Renal cortex interstitium (tissue), 15 donors: ENCODE measurements at places on chromosomes 12 and 14. TPM values are rescaled to one million over a fixed set of nuclear protein-coding genes. Genes with fewer than 3 reads are reported as not detected.
A peak's percentile ranks its signal among the peaks of the same experiment; 100 is the strongest.

Gene NRL
- 1.5 TPM for polyA plus RNA-seq

Gene B3GNT4
- 4.1 TPM for polyA plus RNA-seq

Gene RERG
- 35.9 TPM for polyA plus RNA-seq

Gene C2CD5
- polyA plus RNA-seq: 88.9 TPM

Gene SLC6A13
- polyA plus RNA-seq: 39.9 TPM

Gene HHIPL1
- polyA plus RNA-seq: 1.5 TPM

Gene LHX5
- polyA plus RNA-seq: not detected

Gene CCDC197
- polyA plus RNA-seq: not detected

Gene LRFN5
- polyA plus RNA-seq: 13.0 TPM

Gene PLA2G1B
- polyA plus RNA-seq: 0.50 TPM

Gene DLK1
- polyA plus RNA-seq: 13.9 TPM

Gene KRT6A
- not detected for polyA plus RNA-seq

Gene CYP27B1
- polyA plus RNA-seq: 0.96 TPM

Gene ACRBP
- 4.9 TPM for polyA plus RNA-seq

Gene SLC5A8
- 51.2 TPM for polyA plus RNA-seq

Gene TEX22
- 1.6 TPM for polyA plus RNA-seq

GRCh38 chr12:21353487-21353886 is 18.8 kb upstream of the SLCO1A2 start:
- no peak for DNase-seq

DNA sequence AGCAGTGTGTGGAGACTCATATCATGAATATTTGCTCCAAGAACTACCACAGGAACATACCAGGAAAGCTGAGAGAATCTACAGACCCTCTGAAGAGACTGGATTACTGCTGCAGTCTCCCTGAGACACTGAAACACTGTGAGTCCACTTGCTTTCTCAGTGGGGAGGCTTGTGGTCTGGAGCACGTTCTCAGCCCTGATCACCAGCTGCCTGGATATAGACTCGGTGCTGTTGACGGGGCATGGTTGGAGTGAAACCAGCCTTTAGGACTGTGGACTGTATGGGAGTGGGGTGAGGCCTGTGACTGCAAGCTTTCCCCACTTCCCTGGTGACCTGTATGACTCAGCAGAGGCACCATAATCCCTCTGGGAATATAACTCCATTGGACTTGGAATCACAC is 525.8 kb upstream of the FBXO33 start:
- no peak for DNase-seq

- DNase-seq: no peak
Observed at GRCh38 chr12:12975322-12976077, 23.5 kb upstream of the GPRC5D start.

DNA sequence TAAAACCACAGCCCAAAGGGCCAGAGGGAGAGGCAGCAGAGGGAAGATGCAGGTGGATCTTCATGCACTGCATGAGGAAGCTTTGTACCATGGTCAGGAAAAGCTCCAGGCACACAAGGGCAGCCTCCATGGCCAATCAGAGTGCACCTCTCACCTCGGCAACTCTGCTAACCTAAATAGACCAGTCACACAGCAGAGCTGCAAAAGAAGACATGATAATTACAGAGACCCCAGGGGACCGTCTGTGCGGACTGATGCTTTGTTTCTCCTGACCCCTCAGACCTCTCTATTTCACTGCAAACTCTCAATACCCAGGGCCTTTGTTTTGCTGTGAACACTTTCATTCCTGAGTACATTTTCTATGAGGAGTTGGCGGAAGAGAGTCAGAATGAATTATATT is 10.7 kb upstream of the TCL1B start:
- DNase-seq: no peak

GRCh38 chr12:25376985-25377384 is 126.3 kb upstream of the KRAS start:
- DNase-seq: no peak

DNA sequence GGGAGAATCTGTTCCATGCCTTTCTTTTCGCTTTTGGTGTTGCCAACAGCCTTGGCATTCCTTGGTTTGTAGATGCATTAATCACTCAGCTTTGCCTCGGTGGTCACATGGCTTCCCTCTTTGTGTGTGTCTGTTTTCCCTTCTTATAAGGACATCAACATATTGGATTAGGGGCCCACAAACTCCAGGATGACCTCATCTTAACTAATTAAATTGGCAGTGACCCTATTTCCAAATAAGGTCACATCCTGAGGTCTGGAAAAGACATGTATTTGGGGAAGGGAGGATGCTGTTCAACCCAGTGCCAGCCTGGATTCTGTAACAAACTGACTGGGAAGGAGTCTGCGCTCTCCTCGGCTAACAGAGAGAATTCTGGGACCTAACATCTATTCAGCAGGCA is 365.7 kb upstream of the FKBP4 start:
- no peak for DNase-seq

DNA sequence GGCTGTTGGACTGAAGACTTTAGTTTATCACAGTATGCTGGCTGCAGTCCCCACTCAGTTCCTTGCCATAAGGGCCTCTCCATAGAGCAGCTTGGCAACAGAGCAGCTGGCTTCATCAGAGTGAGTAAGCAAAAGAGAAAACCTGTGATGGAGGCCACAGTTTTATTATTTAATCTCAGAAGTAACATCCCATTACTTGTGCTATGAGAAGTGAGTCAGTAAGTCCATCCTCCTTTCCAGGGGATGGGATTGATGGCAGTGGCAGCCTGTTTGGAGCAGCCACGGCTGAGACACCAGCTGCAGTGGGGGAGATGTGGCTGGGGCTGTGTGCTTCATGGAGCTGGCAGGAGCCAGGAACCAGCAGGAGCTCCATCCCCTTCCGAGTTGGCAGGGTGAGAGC is 138.5 kb upstream of the SRRM4 start:
- no peak for DNase-seq

DNA sequence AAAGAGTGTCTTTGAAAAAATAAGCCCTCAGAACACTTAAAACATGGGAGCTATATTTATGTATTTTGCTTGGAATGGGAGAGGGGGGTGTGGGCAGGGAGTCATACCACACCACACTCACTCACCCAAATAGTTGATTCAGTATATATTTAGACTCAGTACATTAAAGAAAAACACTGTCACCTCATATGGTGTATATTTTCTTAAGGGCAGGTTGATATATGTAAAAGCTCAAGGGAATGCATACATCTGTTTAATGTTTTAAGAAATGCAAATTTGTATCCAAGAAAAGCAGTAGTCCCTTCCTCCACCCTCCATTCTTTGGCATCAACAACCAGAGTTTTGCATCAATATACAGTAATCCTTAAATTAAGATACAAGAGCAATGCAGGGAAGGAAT is 1.4 kb downstream of the NFYB start:
- DNase-seq: no peak

DNA sequence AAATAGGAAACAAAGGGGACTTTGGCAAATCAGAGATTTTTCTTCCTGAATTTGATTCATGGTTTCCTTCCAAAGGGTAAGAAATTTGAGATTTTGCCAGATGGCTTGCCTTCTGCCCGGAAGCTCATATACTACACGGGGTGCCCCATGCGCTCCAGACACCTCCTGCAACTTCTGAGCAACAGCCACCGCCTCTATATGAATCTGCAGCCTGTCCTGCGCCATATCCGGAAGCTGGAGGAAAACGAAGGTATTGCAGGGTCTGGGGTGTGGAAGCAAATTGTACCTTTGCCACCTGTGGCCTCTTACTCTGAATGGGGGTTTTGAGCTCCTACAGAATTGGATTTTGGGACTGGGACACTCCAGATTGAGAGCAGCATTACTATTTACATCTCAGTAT is 63.5 kb downstream of the FRMD6 start:
- DNase-seq: no peak

DNA sequence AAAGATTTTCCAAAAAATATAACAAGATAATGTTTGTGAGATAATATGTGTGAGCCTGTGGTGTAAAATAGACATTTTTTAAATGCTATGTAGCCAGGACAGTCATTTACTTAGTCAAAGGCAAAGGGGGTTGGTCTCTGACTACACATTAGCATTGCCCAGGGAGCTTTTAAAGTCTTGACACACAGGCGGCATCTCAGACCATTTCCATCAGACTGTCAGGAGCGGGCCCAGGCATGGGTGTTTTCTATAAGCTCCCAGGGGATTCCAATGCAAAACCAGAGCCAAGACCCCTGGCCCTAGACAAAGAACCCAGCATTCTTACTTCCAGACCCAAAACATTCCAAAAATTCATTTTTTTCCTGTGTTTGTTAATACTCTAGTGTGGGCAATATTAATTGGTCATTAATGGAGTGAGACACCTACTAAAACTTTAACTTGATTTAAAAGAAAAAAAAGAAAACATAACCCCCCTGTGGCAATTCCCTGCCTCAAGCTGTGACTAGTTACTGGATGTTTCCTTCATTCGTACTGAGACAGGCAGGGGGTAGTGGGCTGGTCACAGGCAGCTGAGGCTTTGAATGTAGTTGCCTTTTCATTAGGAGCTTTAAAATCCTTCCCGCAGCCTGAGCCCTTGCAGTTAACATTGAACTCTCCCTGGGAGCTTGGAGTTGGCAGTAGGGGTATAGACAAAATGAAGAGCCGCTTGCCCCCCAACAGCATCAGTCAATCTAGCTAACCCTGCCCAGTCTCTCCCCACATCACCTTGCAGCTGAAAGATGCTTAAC is 103.7 kb downstream of the CMKLR1 start:
- DNase-seq: no peak

DNA sequence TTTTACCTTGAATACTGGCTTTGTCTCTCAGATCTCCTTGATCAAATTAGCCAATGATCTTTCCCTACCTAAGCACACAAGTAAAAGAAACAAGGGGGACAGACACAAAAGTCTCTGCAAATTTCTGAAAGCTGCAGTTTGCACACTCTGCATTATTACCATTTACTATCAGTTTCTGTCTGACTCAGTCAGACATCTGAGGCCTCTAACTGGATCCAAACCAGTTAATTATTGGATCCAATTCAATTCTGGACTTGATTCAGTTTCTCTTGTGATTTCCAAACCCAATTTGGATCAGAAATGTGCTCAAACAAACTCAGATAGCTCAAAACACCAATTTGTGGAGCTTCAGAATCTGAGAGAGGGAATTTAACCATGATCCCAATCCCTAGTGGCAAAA is 16.6 kb downstream of the SSTR1 start:
- DNase-seq: no peak

GRCh38 chr12:116599285-116600136 is 40.3 kb downstream of the MAP1LC3B2 start:
- peak; percentile 59 for DNase-seq

- no peak for DNase-seq
Observed at GRCh38 chr12:12197128-12197527, 69.7 kb downstream of the LRP6 start.

- no peak for DNase-seq
Observed at GRCh38 chr12:52876372-52876771, 27.6 kb upstream of the KRT78 start.

DNA sequence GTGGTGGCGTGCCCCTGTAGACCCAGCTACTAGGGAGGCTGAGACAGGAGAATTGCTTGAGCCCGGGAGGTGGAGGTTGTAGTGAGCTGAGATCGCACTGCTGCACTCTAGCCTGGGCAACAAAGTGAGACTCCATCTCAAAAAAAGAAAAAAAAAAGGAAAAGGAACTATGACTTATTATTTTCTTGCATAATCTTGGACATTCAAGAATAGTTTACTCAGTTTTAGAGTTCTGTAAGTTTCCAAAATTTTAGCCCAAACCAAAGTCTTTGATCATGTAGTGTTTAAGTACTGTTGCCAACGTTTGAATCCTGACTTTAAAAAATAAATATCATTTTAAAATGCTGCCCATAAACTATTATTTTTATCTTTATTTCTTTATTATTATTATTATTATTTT is 6.2 kb downstream of the PSMA6 start:
- DNase-seq: no peak

GRCh38 chr12:101172316-101172715 is 37.7 kb downstream of the SLC5A8 start:
- DNase-seq: no peak

GRCh38 chr12:45651029-45651428 is 78.5 kb upstream of the ARID2 start:
- DNase-seq: no peak

DNA sequence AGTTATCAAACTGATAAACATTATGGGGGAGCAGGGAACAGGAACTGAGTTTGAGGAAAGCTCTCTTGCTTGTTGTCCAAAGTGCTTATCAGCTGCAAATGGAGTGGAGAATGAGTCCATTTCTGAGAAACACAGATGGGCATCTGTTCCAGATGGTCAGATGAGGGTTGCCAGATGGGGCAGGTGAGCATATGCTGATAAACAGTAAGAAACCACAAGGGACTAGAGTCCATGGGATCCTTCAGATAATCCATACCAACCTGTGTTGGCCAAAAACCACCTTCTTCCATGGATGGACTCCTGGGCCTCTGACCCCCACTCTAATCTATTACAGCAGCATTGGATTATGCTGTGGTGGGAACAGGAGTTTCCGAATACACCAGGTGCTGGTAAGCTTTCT is 38.3 kb downstream of the GNS start:
- DNase-seq: no peak

DNA sequence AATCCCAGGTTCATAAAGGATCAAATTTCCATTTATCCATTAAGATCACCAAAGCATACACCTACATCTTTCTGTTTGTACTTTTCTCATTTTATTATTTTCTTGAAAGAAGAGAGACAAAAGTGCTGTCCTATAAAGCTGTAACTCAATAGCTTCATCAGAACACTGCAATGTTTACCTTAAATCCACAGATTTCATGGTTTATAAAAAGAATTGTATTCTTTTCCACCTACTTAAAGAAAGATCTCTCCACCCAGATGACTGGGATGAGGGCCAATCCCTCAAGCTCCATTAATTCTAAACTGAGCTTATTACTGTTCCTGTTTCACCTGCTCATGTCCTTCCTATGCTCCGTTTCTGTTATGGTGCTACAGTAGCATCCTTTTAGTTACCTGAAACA is 470.6 kb downstream of the BCAT1 start:
- no peak for DNase-seq

- DNase-seq: no peak
Observed at GRCh38 chr14:96261053-96261452, 5.0 kb downstream of the BDKRB1 start.

DNA sequence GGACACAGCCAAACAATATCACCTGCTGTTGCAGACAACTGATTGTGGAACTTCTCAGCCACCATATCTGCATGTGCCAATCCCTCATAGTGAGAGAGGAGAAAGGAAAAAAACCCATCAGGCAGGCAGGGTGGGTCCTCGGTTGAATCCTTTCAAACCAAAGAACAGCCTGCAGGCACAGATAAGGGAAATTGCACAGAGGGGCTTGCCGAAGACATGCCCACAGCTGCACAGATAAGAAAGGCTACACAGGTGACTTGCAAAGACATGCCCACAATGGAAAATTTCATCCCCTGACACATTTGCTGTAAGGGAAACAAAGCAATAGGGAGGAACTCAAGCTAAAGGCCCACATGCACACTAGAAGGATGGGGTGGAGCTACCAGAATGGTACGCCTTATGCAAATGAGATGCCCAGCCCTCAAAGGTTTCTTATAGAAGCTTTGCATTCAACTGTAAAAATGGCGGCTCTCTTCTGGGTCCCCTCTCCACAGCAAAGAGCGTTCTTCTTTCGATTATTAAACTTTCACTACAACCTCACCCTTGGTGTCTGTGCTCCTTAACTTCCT is 170.0 kb upstream of the TMPO start:
- DNase-seq: no peak

GRCh38 chr12:113237748-113238147 is 16.5 kb downstream of the TPCN1 start:
- no peak for DNase-seq
